ENCODE measurements at places on chromosomes 1 and 21. TPM values are rescaled to one million over a fixed set of nuclear protein-coding genes. Genes with fewer than 3 reads are reported as not detected.

The REN gene
- not detected for total RNA-seq

The SPTA1 gene
- total RNA-seq: not detected

The PGLYRP4 gene
- not detected for total RNA-seq

The OR2AK2 gene
- not detected for total RNA-seq

The MORN1 gene
- total RNA-seq: 18.8 TPM

The TAS1R1 gene
- total RNA-seq: not detected

The PLA2G2D gene
- not detected for total RNA-seq

GRCh38 chr1:53190210-53190611, 6.4 kb upstream of the CPT2 start:
- peaks cover 10% of the 10 kb centered on the region for H3K27me3 ChIP-seq
- H3K4me1 ChIP-seq: no peaks in the 10 kb centered on the region
- no peak overlapping the region for H3K4me3 ChIP-seq

DNA sequence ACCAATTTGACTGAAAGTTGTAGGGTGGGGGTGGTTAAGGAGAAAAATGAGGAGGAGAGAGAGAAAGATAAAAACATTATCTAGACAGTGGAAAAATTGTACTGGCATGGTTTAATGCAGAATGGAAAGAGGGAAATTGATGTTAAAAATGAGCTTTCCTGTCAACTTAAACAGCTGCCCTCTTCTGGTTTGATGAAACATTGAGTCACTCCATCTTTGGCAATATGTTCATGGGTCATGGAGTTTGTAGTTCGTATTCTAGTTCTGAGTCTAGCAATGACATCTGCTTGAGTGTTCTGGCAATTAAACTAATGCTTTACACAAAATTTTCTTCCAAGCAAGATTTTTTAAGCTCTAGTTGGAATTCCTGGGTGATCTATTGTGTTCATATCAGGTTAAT, 9.6 kb downstream of the ZNF648 start:
- no peak overlapping the region for H3K27ac ChIP-seq
- no peaks in the 10 kb centered on the region for H3K36me3 ChIP-seq
- DNase-seq: no peak
- no peak overlapping the region for H3K4me3 ChIP-seq
- H3K4me1 ChIP-seq: peaks cover under 1% of the 10 kb centered on the region
- peaks cover 9% of the 10 kb centered on the region for H3K27me3 ChIP-seq

- H3K36me3 ChIP-seq: peaks cover 12% of the 10 kb centered on the region
- H3K4me3 ChIP-seq: no peak overlapping the region
- no peak overlapping the region for H3K27ac ChIP-seq
- no peak for DNase-seq
- H3K27me3 ChIP-seq: no peaks in the 10 kb centered on the region
Observed at GRCh38 chr1:168676029-168676812, 52.8 kb downstream of the DPT start.

DNA sequence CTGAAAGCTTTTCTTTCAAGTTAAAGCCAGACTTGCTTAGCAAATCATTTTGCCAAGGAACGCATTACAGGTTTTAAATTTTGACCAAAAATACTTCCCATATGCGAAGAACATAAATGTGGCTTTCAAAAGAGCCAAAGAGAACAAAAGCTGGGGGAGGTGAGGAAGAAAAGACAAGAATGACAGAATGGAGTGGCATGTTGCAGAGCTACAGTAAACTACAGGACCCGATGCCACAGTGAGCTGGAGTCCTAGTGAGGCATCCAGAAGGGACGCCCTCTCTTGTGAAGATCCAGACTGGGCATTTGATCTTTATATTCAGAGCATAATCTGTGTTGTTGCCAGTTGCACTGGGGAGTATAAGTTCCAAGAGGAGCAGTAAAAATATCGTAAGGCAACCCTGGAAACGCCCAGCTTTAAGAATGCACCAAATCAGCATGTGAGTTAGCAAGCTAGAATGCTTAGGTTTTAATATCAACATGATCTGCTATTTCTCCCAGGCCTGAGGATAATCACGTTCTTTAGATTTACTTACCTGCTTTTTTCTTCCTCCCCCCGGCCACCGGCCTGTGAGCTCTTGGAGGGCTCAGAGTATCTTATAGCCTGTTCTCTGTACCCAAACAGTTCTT, 48.4 kb upstream of the HOOK1 start:
- DNase-seq: no peak
- H3K27me3 ChIP-seq: no peaks in the 10 kb centered on the region
- H3K27ac ChIP-seq: no peak overlapping the region

GRCh38 chr1:64769482-64769881, 24.6 kb downstream of the RAVER2 start:
- H3K27me3 ChIP-seq: no peaks in the 10 kb centered on the region
- H3K4me1 ChIP-seq: peaks cover 9% of the 10 kb centered on the region
- H3K27ac ChIP-seq: no peak overlapping the region
- no peak overlapping the region for H3K4me3 ChIP-seq

DNA sequence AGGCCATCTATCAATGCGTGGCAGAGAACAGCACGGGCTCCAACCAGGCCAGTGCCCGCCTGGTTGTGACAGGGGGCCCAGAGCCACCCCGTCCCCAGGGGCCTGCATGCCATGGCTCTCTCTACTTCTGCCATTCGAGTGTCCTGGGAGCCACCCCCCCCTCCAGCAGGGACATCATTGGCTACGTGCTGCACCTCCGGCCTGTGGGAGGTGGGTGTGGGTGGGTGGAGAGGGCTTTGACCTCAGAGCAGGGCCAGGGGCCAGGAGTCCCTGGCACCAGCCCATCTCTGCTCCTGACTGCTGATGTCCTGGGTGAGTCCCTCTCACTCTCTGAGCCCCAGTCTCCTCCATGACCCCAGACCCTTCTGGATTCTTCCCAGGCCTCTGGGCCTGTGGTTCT, 25.3 kb downstream of the SLC27A3 start:
- H3K27me3 ChIP-seq: no peaks in the 10 kb centered on the region
- no peak overlapping the region for H3K27ac ChIP-seq
- H3K4me1 ChIP-seq: peaks cover 47% of the 10 kb centered on the region
- DNase-seq: no peak

DNA sequence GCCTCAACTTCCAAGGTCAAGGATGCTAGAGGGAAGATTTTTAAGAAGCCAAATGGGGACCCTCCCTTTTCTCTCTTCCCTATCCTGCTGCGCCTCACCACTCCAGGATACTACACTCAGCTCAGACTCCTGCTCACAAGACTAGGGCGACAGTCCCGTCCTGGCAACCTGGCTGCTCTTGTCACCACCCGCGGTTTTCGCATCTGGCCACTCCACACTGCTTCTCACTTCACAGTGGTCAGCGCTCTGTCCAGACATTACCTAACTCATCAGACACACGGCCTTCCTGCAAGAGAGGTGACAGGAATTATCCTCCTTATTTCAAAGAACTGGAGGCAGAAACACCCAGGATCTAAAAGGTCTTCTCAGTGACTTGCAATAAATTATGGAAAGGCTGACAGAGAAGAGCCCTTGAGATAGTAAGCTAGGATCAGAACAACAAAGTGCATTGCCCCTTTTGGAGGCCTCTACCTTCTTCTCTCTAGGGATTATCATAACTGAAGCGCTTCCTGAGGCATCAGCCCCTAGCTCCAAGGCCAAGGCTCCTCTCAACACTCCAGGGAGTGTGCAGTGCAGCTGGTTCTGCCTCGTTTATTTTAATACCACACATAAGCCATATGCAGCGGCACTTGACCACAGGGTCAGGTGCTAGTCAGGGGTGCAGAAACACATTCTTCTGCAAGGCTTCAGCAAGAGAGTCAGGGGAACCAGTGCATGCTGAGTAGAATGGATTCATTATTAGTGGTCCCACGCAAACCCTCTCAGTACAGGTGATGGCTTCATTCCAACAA, 41.9 kb downstream of the ASTN1 start:
- H3K4me3 ChIP-seq: no peak overlapping the region
- no peaks in the 10 kb centered on the region for H3K36me3 ChIP-seq
- DNase-seq: no peak
- no peaks in the 10 kb centered on the region for H3K4me1 ChIP-seq
- no peaks in the 10 kb centered on the region for H3K27me3 ChIP-seq

DNA sequence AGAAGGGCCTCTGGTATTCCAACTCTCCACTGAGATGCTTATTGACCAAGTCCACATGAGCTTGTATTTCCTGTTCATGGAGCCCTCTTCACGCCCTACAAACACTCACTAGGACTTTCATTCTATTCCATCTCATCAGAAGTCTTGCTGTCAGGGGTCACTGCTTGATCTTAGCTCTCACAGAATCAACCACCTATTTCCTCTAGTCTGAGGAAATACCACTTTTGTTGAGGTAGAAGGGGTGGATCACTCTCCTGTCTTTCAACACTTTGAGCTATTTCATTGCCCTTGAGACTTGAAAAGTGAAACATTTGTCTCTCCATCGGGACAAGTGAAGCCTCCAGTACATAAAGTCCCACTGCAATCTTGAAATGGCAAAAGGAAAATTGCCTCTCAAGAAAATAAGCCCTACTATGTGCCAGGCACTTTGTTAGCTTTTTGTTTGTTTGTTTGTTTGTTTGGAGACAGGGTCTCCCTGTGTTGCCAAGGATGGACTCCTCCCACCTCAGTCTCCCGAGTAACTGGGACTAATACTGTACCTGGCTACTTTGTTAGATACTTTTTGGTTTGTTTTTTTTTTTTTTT, 19.8 kb upstream of the FAM110D start:
- H3K27ac ChIP-seq: peak overlapping the region; percentile 66
- H3K4me1 ChIP-seq: peaks cover 12% of the 10 kb centered on the region
- DNase-seq: no peak
- no peak overlapping the region for H3K4me3 ChIP-seq

DNA sequence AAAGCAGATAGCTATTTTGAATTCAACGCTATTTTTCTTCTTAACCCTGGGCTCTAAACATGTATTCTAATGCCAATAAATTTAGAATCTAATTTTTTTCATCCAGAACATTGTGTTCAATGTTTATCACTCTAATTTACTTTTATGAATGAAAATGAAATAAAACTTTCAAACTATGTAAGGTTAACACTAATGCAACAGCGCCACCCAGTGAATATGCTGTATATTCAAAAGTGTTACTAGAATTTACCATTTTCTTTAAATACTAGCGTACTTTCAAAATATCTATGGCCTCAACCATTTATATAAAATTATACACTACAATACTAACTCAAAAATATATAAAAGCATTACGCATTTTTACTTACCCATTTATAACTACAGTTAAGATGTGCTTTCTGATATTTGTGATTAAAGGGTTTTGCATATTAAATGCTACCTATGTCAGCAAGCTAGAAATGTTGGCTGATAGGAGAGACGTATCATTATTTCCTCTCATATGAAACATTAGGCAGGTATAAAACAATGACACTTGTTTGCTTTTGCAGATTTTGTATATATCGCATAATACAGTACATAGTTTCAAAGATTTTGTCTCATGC, 5.9 kb upstream of the NUF2 start:
- peak; percentile 30 for DNase-seq
- H3K4me1 ChIP-seq: peaks cover 2% of the 10 kb centered on the region
- H3K4me3 ChIP-seq: no peak overlapping the region
- no peaks in the 10 kb centered on the region for H3K27me3 ChIP-seq
- H3K36me3 ChIP-seq: peaks cover 14% of the 10 kb centered on the region

GRCh38 chr21:46211786-46212720, 16.5 kb downstream of the LSS start:
- no peak overlapping the region for H3K4me3 ChIP-seq
- H3K27me3 ChIP-seq: no peaks in the 10 kb centered on the region
- peaks cover 3% of the 10 kb centered on the region for H3K36me3 ChIP-seq
- no peaks in the 10 kb centered on the region for H3K4me1 ChIP-seq

DNA sequence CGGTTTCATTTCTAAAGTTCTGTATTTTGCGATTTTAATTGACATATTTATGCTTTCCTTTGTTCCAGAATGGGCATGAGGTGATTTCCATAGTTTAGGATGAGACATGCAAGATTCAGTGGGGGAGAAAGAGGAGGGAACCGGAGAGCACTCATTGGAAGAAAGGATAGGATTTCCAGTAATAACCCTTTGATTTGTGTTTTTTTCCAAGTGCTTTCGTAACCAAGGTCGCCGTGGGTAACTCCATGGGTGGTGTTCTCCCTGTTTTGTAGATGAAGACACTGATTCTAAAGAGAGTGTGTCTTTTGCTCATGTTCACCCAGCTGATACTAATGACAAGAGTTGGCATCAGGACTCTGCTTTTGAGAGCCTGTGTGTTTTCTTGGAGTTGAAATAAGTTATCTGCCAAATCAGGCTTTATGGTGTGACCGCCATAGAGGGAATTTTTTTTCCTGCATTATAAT, 170.1 kb downstream of the DHRS3 start:
- H3K36me3 ChIP-seq: no peaks in the 10 kb centered on the region
- H3K27ac ChIP-seq: no peak overlapping the region
- H3K4me3 ChIP-seq: no peak overlapping the region

DNA sequence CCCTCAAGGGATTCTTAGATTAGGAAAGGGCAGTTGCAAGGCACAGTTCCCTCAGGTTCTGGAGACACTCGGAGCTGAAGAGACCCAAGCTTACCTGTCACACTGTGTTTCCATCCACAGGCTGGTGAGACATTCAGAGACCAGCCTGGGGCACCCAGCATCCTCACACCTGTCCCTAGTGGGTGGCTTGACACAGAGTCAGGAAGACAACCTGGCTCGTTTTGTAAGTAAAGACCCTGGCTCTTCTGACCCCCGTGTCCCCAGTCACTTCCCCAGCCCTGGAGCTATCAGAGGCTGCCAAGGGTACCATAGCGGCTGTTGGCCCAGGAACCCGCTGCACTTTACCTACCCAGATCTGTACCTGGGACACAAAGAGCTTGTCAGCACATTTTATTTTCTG, 409.8 kb downstream of the MATN1 start:
- no peaks in the 10 kb centered on the region for H3K4me1 ChIP-seq
- no peak overlapping the region for H3K4me3 ChIP-seq
- DNase-seq: no peak
- H3K27ac ChIP-seq: no peak overlapping the region
- H3K36me3 ChIP-seq: no peaks in the 10 kb centered on the region
- H3K27me3 ChIP-seq: peaks cover 33% of the 10 kb centered on the region

DNA sequence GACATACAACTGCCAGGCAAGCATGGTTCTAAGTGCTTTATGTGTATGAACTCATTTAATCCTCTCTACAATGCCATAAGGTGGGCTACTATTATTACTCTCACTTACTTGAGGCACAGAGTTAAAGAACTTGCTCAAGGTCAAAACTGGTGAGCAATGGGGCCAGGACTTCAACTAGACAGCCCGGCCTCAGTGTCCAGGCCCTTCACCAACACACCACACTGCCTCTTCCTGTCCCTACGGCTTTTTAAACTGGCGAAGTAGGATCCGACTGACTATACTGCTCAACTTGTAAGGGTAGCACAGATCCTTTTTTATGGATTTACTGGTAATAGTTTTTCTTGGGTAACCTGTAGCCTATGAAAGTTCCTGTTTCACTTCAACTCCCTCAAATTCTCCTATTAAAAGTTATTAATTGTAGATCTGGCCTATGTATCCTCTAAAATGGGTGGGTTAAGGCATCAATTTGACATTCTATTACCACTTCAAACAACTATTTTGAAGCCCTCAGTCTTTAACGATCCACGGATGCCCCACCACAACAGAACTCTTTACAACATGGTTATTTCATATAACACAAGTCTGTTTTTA, 4.3 kb downstream of the ERRFI1 start:
- peaks cover 13% of the 10 kb centered on the region for H3K4me1 ChIP-seq
- no peak overlapping the region for H3K4me3 ChIP-seq
- H3K27me3 ChIP-seq: peaks cover 12% of the 10 kb centered on the region
- no peaks in the 10 kb centered on the region for H3K36me3 ChIP-seq

- no peaks in the 10 kb centered on the region for H3K27me3 ChIP-seq
- H3K27ac ChIP-seq: no peak overlapping the region
- peaks cover 11% of the 10 kb centered on the region for H3K4me1 ChIP-seq
- H3K36me3 ChIP-seq: no peaks in the 10 kb centered on the region
- H3K4me3 ChIP-seq: no peak overlapping the region
- no peak for DNase-seq
Observed at GRCh38 chr1:220732137-220732536, 16.0 kb upstream of the MTARC2 start.

GRCh38 chr1:81702903-81703302, 97.8 kb upstream of the ADGRL2 start:
- H3K27me3 ChIP-seq: peaks cover 5% of the 10 kb centered on the region
- H3K36me3 ChIP-seq: no peaks in the 10 kb centered on the region
- H3K27ac ChIP-seq: no peak overlapping the region
- no peaks in the 10 kb centered on the region for H3K4me1 ChIP-seq
